ENCODE measurements at places on chromosomes 5 and 9.
A peak's percentile ranks its signal among the peaks of the same experiment; 100 is the strongest.

- no peak for DNase-seq
Measured at GRCh38 chr5:14492331-14492964, 89.1 kb upstream of the OTULINL start.

GRCh38 chr5:97425511-97425910, 242.5 kb upstream of the RIOK2 start:
- DNase-seq: no peak

DNA sequence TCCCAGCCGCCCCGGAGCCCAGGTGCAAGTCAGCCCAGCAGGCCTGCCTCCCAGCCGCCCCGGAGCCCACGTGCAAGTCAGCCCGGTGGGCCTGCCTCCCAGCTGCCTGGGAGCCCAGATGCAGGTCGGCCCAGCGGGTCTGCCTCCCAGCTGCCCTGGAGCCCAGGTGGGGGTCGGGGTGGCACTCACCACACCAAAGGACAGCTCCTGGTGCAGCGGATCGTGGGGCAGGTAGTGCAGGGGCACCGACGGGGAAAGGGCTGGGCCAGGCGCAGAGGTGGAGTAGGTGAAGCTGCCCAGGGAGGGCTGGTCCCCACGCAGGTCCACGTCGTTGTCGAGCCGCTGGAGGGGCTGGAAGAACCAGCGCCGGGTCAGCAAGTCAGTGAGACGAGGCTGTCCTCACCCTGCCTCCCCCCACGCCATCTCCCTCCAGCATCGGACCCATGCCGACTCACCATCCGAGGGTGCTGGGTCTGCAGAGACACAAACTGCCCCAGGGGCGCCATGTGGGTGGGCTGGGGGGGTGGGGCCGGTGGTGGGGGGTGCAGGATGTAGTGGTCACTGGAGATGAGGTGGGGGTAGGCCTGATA, 6.7 kb downstream of the RNF44 start:
- peak; percentile 46 for DNase-seq

DNA sequence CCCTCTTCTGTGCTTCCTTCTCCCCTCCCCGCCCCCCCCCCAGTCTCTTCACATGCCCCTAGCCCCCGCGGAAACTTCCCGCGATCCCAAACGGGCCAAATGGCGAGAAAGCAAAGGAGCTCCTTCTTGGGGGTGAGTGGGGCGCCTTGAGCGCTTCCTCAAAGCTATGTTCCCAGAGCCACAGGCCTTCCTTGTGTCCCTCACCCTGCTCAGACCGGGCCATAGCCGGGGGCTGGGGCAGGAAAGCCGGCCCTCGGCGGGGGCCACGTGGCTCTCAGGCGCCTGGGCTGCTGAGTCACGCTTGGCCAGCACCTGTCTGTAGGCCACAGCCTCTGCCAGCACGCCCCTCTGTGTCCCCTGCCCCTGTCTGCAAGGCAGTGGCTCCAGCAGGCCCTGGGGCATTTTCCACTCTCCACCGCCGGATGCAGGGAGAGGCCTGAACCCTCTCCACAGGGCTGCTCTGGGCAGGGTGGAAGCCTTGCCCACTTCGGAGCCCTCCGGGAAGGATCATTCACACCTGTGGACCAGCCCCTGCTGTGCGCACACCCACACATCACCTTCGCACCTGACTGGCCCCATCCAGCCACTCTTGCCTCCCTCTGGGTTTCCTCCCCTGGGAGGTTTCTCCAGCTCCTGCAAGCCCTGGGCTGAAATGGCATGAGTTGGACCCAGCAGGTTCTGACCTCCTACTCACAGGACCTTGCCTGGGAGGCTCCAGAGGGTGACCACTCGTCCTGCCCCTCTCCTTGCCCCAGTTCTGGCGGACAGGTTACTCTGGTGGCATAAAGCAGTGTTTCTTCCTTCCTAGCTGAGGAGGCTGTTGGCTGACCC, 1.2 kb upstream of the SQSTM1 start:
- DNase-seq: peak; percentile 79

DNA sequence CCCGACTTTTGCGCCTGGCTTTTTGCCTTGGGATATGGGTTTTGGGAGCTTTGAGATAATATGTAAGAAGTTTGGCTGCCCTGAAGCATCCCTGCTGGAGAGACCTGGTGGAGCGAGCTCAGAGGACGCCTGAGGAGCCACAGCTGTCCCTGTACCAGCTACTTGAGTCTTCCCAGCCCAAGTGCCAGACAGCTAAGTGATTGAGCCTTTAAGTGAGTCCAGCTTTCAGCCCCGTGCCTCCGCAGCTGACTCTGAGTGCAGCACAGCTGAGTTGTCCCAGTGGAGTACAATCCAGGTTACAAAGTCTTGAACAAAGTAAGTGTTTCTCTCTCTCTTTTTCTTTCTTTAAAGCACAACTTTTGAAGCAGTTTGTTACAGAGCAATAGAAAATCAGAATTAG, 203.8 kb upstream of the DAP start:
- no peak for DNase-seq

DNA sequence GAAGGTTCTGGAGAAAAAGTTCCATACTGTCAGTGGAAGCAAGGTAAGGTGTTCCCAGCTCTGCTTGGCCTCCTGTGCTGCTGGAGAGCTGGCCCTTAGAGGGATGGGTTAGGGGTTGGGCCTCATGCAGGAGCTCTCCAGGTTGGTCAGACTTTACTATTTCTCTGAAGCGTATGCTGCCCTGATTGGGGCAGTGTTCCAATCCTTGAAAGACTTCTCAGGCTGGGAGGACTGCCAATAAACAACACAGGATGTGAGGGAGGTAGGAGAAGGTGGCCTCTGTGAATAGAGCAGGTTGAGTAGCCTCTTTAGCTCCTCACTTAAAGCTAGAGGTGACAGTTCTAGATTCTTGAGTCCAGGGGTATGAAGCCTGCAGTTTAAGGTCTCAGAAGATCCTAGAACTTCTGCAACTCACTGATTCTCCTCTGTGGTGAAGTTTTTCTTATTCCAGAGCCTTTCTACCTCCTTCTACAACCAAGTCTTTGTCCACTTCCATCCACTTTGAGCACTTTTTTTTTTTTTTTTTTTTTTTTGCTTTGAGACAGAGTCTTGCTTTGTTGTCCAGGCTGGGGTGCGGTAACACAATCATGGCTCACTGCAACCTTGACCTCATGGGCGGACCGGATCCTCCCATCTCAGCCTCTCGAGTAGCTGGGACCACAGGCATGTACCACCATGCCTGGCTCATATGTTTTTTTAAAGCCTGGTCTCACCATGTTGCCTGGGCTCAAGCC, 3.0 kb downstream of the HNRNPAB start:
- no peak for DNase-seq

GRCh38 chr5:133205204-133205603, 153.4 kb downstream of the HSPA4 start:
- no peak for DNase-seq

DNA sequence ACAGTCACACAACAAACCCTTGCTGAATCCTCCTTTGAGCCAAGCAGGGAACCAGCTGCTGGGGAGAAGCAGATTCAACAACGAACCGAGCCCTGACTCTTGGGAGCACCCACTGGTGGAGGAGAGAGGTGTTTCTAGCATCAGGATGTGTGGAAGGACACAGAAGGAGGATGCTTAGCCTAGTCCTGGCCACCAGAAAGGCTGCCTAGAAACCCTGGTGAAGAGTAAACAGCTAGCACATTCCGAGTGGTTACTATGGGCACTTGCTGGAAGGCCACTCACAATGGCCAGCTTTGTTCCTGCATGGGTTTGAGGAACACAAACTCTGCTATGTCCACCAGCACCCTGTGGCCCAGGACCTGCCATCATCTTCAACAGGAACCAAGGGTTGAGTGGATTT, 1.8 kb downstream of the TIFAB start:
- DNase-seq: no peak

DNA sequence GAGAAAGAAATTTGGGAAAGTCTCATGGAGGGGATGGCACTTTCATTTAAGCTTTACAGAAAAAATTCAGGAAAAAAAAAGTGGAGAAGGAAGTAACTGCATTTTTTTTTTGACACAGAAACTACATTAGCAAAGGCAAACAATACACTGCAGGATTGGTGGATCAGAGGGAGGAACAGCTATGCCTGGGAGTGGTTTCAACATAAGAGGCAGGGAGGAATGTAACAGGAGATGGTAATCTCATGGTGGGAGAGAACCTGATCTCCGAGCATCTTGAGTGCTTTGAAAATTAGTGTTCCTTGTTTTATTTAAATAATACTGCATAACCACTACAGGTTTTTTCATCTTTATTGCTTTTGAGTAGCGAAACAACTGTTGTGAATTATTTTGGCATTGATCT, 249.4 kb downstream of the FAM170A start:
- DNase-seq: no peak

- DNase-seq: no peak
Measured at GRCh38 chr9:24625097-24625496, 79.4 kb upstream of the IZUMO3 start.

GRCh38 chr9:6996061-6996854, 238.5 kb downstream of the KDM4C start:
- DNase-seq: no peak

DNA sequence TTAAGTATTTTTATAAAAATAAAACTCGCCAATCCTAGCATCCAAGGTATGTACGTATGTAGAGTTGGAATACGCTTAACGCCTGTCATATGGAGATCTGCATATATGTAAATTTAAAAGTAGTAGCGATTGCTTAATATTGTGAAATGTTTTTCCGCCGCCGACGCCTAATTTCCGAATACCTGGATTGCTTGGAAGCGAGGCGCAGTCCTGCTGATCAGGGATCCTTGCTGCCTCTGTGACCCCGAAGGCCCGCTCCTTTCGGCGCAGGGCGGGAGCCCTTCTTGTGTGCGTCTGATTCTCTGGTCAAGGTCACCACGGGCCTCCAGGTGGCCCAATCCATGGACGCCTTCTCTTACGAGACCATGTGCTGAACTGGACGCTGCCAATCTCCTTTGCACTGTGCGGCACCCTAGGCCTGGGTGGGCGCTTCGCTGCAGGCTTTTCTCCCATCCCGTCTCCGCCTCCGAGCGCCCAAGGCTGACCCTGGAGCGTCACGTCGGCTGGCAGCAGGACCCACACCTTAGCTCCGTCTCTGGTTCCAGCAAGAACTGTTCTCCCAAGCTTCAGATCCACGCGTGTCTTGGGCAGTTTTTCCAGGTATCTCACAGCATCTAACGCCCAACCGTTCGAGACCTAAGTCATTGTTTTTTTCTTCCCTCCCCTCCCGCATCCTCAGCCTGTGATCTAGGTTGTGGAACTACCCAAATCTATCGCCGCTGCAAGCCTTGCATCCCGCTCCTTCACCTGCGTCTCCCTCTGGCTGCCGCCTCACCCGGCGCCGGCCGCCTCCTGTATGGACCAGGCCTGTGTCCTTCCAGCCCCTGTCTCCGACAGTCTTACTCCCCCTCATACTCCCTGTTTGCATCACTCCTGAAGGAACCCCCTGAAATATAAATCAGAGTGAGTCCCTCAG, 3.6 kb upstream of the TRIM41 start:
- DNase-seq: no peak

DNA sequence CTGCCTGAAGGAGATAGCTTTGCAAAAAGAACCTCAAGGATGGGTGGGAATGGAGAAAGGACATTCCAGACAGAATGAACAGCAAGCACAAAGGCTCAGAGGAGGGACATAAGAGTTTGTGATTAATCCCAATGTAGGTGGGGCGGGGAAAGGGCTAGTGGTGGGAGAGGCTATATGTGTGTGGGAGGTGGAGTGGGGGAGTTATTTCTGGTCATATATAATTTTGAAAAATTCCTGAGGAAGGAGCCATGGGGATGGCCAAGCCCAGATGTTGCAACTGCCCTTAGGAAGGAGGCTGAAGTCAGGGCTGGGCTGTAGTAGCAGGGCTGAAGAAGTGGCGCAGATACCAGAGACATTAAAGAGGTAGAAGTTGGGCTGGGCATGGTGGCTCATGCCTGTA, 13.4 kb upstream of the CCL27 start:
- DNase-seq: no peak

DNA sequence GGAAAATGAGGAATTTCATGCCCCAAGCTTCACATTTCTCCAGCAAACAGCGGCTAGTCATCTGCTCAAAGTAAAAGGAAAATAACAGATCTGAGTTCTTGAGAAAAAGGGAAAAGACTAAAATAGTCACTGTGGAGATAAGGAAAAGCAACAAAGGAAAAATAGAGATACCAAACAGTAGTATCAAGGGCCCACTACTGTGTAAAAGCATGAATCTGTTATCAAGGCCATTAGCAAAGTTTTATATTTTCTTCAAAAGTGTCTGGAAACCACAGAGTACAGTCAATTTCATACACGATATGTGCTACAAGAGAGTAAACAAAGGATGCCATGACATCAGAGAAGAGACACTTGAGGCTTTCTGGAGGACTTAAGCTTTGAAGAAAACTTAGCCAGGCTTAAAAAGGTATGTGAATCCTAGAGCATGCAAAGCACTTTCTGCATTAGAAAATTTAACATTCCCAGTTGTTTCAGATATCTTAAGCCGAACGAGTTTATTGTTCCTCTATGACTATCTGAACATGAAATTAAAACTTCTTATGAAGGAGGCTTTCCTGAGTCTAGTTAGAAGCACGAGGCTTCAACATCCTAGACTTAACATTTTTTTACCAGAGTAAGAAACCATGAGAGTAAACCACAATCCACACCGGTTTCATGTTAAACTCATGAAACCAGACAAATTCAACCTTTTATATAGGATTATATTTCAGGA, 1.2 kb downstream of the TTC33 start:
- no peak for DNase-seq

DNA sequence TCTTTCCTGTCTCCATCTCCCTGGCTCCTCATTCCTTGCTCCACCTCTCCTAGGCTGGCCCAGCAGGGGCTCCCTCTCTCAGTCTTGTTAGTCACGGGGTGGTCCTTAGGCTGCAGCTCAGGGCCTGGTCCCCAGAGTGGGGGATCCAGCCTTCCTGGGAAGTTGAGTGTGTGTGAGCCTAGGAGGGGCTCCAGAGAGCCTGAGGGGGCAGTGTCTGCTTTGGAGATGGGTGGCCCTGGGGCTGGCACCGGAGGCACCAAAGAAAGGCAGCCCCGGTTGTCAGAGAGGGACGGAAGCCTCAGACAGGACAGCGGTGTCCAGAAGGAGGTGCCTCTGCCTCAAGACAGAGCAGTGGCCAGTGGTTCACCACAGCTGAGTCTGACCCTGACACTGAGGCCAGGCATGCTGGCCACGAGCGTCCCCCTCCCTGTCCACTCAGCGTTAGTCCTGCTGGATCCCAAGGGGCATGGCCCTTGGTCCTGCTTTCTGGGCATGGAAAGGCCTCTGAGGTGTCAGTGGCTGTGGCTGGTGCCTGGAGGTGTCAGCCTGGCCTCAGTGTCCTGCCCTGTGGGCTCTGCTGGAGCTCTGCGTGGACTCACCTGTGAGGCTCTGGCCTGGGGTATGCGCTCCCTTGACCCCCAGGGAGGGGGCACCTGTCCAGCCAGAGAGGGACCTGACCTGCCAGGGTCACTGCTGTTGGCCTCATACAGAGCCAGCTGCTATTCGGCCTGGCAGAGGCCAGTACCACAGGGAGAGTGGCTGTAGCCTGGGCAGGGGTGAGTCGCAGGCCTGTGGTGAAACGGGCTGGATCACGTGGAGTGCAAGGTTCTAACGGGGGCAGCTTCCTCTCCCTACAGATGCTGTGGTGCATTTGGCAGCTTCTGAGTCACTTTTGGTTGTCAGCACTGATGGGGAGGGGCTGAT, 130.6 kb downstream of the CACNA1B start:
- DNase-seq: no peak

DNA sequence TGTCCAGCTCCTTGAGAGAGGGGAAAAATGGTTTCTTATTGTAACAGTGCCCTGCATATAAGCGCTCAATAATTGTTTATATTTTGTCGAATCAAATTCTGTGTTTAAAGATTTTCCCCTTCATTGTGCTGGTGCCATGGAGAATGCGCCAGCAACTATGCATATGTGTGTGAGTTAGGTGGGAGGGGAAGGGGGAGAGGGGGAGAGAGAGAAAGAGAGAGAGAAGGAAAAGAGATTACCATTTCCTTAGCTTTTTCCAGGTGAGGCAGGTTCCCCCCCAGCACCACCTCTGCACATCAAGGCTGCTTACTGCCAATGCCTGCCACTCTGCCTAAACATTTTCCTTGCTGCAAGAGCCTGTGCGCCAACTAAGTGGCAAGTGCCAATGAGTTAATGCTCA, 111.0 kb downstream of the PJA2 start:
- DNase-seq: no peak

Data from memory B cell (primary cell).